NCI-H2171 (cell line): ENCODE measurements at places on chromosomes 4 and X.

- DNase-seq = no peak
Measured at GRCh38 chr4:6464842-6465588, 7.4 kb downstream of the PPP2R2C start.

DNA sequence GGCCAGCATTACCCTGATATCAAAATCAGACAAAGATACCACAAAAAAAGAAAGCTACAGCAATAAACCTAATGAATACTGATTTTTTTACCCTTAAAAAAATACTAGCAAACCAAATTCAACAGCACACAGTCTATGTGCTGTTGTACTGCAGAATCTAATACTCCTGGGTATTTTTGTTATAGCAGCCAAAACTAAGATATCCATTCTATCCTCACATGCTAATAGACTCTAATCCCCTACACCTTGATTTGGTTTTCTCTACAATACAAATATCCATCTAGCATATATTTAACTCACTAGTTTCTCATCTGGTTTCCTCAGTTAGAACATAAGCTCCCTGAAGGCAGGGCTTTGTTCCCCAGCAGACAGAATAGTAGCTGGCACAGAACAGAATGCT, 12.4 kb downstream of the CLOCK start:
- no peak for DNase-seq

DNA sequence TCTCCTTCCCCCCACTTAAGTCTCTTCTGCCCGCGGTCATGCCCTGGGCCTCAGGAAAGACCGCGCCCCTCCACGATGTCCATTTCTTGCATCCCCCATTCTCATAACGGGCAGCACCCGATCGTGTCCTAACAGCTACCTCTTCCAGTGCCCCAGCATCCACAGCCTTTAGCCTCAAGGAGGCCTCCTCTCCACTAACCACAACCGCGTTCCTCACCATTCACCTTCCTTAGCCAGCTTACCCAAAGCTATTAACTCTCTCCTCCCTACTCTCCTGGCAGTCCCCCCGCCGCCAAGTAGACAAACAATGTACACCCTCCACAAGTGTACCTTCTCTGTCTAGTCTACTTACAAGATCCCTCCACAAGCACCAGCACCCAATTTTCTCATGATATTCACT, 58.6 kb upstream of the PAGE5 start:
- no peak for DNase-seq

DNA sequence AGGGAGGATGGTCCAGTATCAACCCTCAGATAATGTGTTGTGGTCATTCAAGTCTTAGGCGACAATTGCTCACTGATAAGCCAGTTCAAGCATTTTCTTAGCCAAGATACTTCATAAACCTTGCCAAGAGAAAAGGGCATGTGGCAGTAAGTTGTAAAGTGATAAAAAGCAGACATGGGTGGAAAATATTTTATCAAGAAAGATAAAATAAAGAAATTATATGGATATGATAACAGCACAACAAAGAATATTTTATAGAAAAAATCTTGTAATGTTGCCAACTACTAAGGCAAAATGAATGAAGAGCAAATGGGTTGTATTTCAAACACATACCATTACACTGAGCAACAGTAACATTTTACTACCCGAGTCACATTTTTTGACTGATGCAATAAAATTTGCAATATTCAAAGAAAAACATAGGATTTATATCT, 217.4 kb upstream of the PITX2 start:
- no peak for DNase-seq
